ENCODE measurements at places on chromosomes 6 and 20.

DNA sequence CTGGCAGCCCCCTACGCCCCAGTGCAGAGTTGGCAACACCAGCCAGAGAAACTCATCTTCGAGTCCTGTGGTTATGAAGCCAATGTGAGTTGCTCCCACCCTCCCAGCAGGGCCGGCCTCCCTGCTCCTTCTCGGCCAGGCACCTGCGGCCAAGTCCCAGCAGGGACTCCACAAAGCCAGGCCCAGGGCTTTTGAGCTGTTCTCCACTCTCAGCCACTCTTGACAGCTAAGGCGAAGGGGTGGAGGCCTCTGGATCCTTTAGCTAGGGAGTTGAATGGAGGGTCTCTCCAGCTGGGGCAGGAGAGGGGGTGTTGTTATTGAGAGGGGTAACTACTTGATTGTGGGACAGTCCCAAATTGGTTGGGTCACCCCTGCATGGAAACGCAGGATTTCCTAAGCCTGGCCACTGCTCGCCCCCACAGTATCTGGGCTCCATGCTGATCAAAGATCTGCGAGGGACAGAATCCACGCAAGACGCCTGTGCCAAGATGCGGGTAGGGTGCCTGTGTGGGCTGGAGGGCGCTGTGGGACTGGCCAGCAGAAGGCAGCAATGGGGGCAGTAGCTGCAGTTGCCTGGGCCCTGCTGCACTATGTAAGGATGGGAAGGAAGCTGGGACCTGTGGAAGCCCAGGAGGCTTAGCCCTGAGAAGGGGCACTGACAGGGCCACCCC lies 58.3 kb downstream of the TCP11 start:
- H3K27me3 ChIP-seq: no peaks in the 10 kb centered on the region
- peaks cover 100% of the 10 kb centered on the region for H3K36me3 ChIP-seq
- H3K4me3 ChIP-seq: no peak overlapping the region
- no peaks in the 10 kb centered on the region for H3K4me1 ChIP-seq

- peaks cover 69% of the 10 kb centered on the region for H3K27me3 ChIP-seq
- no peak overlapping the region for H3K4me3 ChIP-seq
- H3K27ac ChIP-seq: no peak overlapping the region
- no peaks in the 10 kb centered on the region for H3K36me3 ChIP-seq
- no peak for ATAC-seq
Observed at GRCh38 chr20:59207742-59208357, 44.2 kb downstream of the ZNF831 start.

- H3K36me3 ChIP-seq: no peaks in the 10 kb centered on the region
- no peak for ATAC-seq
- no peaks in the 10 kb centered on the region for H3K4me1 ChIP-seq
- H3K27ac ChIP-seq: no peak overlapping the region
- H3K4me3 ChIP-seq: no peak overlapping the region
Observed at GRCh38 chr6:28841290-28841689, 82.5 kb downstream of the TRIM27 start.

DNA sequence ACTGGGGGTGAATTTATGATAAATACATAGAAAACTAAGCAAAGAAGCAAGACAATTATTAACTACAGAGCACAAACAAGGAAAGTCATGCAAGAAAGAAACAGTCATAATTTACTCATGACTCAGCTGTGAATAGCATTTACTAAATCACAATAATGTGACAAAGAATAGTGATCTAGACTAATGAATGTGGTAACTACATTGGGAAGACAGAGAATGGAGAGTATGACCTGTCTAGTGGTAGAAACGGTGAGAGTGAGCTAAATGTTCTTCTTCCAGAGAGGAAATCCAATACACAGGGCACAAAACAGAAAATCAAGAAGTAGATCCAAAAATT lies 153.5 kb upstream of the DST start:
- ATAC-seq: no peak
- H3K4me3 ChIP-seq: no peak overlapping the region
- H3K27me3 ChIP-seq: no peaks in the 10 kb centered on the region
- H3K27ac ChIP-seq: no peak overlapping the region

DNA sequence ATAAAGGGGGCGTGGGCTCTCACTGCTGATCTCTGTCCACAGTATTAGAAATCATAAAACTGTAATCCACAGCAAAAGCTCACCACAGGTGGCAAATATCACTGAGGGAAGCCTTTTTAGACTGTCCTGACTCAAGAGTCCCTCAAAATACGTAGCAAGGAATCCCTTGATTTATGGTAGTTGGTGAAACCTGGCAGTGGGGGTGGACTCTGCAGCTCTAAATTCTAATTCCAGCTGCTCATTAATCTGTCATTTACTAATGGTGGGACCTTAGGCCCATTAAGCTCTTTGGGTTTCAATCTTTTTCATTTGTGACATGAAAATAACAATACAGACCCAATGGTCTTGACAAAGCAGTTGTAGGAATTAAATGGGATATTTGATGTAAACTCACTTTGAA lies 32.3 kb downstream of the GMDS start:
- H3K36me3 ChIP-seq: no peaks in the 10 kb centered on the region
- ATAC-seq: no peak
- no peak overlapping the region for H3K27ac ChIP-seq
- no peaks in the 10 kb centered on the region for H3K27me3 ChIP-seq
- no peaks in the 10 kb centered on the region for H3K4me1 ChIP-seq

DNA sequence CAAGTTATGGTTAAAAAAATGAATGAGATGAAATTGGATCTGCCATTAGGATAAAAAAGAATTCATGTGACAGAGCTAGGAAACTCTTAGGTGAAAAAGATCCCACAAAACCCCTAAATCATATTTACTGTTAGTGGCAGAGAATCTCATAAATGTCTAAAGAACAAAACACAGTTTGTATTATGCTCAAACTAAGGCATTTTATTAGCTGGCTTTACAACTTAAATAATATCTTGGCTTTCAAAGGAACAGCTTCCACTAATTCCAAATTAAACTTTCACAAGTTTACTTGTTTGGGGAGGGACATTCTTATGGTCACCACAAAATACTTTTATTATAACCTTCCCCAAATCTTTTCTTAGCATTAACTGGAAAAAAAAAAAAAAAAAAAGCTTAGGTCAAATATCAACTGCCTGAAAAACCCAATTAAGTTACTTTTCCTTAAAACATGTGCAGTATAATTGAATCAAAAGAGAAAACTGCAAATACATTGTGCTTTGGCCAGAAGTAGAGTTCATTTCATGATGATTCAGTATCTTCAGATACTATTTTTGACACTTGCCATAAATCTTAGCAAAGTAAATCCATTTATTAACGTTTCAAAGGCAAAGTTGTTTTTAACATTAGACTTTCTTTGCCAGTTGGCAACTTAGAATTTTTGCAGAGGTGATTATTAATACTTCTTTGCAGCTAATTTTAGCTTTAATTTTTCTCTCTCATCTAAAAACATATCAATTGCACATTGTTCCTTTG lies 14.7 kb upstream of the ALDH8A1 start:
- ATAC-seq: no peak
- H3K4me1 ChIP-seq: peaks cover 8% of the 10 kb centered on the region
- no peak overlapping the region for H3K27ac ChIP-seq
- no peak overlapping the region for H3K4me3 ChIP-seq
- H3K27me3 ChIP-seq: no peaks in the 10 kb centered on the region

DNA sequence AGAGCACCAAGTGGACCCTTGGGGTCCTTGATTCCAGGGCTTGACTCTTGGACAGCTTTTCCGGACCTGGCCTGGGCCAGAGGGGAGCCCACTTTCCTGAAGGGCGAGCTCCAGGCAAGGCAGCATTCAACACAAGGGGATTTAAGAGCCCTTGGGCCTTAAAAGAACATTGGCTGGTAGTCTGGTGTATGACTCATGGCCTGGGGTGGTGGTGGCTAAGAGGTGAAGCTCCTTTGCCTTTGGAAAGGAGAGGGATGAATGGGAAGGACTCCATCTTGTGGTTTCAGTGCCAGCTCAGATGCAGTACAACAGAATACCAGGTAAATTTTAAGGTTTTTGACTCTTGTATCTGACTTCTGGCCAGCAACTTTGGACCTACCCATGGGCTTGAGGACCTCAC lies 760.7 kb downstream of the GRIK2 start:
- ATAC-seq: no peak
- no peaks in the 10 kb centered on the region for H3K36me3 ChIP-seq
- no peaks in the 10 kb centered on the region for H3K4me1 ChIP-seq
- no peak overlapping the region for H3K27ac ChIP-seq
- no peaks in the 10 kb centered on the region for H3K27me3 ChIP-seq

DNA sequence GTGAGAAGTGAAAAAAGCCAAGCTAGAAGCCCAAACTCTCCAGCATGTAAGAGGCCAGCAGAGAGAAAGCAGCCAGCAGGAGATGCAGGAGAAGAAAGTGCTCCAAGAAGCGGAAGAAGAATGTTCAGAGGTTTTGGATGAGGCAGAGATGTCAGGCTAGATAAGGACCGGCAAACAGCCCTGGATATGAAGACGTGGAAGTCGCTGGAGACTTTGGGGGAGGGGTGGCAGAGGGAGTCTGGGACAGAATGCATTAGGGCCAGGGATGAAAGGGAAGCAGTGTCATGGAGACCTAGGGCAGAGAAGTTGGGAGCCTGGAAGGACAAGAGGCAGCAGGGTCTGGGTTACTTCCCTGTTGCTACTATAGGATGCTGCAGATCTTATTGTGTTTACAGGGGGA lies 5.3 kb upstream of the SCUBE3 start:
- H3K27ac ChIP-seq: no peak overlapping the region
- H3K4me1 ChIP-seq: peaks cover 6% of the 10 kb centered on the region
- H3K36me3 ChIP-seq: no peaks in the 10 kb centered on the region
- ATAC-seq: no peak
- H3K4me3 ChIP-seq: no peak overlapping the region
- peaks cover 45% of the 10 kb centered on the region for H3K27me3 ChIP-seq

DNA sequence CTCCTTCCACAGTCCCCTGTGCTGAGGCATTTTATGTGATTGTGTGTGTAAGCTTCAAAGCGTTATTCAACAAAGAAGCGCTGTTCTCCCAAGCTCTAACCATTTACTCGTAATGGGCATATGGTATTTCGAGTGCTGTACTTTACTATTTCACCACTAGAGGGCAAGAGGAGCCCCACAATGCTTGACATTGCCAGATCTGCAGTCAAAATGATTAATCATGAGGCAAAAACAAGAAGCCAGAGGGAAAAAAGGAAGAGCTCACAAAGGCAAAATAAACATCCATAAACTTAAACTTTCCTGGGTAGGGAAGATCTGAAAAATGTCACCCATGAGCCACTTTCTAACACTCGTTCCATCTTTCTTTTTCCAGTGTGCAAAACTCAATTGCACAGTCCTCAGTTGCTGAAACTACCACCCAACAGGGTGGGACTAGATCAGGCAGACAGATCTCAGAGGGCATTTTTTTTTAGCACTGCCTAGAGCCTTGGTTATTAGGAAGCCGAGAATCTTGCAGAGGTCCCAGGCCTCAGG lies 215.0 kb upstream of the PLCB4 start:
- no peaks in the 10 kb centered on the region for H3K36me3 ChIP-seq
- H3K4me1 ChIP-seq: peaks cover 22% of the 10 kb centered on the region
- H3K4me3 ChIP-seq: no peak overlapping the region
- ATAC-seq: peak; percentile 61
- H3K27ac ChIP-seq: peak overlapping the region; percentile 76

GRCh38 chr6:170152124-170152926 lies 138.6 kb downstream of the DLL1 start:
- peak; percentile 73 for ATAC-seq
- peaks cover 7% of the 10 kb centered on the region for H3K4me1 ChIP-seq
- no peak overlapping the region for H3K4me3 ChIP-seq

DNA sequence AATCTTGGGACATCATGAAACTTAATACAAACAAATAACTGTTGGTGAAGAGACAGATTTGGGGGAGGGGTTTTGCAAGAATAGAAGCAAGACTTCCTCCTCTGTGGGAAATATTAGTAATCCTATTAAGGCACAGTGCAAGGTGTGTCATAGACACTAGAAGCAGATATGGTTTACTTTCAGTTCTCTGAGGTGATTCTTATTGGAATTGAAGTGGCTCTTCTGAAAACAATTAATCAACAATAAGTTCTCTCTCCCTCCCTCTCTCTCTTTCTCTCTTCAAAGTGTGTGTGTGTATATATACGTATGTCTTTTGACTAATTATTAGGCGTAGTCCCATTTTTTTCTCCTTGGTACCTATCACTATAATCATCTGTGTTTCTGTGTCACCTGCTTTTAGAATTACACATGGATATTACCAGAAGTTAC lies 99.8 kb downstream of the HIVEP2 start:
- peaks cover 79% of the 10 kb centered on the region for H3K4me1 ChIP-seq
- H3K36me3 ChIP-seq: no peaks in the 10 kb centered on the region
- no peak for ATAC-seq
- H3K4me3 ChIP-seq: no peak overlapping the region
- no peaks in the 10 kb centered on the region for H3K27me3 ChIP-seq
- peak overlapping the region; percentile 78 for H3K27ac ChIP-seq

GRCh38 chr6:14147891-14148290 lies 30.3 kb downstream of the CD83 start:
- no peak for ATAC-seq
- H3K4me3 ChIP-seq: no peak overlapping the region
- no peaks in the 10 kb centered on the region for H3K4me1 ChIP-seq
- H3K27me3 ChIP-seq: no peaks in the 10 kb centered on the region
- H3K27ac ChIP-seq: no peak overlapping the region

GRCh38 chr6:132005178-132005577 lies 54.0 kb upstream of the CCN2 start:
- ATAC-seq: peak; percentile 7
- H3K27ac ChIP-seq: no peak overlapping the region
- H3K4me1 ChIP-seq: peaks cover 11% of the 10 kb centered on the region
- H3K36me3 ChIP-seq: no peaks in the 10 kb centered on the region
- no peak overlapping the region for H3K4me3 ChIP-seq

DNA sequence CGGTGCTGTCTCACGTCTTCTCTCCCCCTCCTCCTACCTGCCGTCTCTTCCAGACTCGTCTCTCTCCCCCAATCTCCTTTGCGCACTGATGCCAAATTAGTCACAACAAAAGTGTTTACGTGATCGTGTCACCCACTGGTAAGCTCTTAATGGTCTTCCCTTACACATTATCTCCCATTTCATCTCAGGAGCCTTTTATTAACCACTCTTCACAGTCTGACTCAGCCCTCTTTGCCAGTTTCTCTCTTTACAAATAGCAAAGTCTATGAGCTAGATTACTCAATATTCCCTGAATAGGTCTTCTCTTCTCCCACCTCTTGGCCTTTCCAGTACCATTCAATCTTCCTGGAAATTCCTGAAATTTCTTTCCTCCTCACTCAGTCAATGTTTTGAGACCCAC lies 247.0 kb downstream of the ESR1 start:
- H3K4me1 ChIP-seq: no peaks in the 10 kb centered on the region
- H3K4me3 ChIP-seq: no peak overlapping the region
- H3K36me3 ChIP-seq: no peaks in the 10 kb centered on the region
- ATAC-seq: no peak

- no peak overlapping the region for H3K4me3 ChIP-seq
- H3K27ac ChIP-seq: peak overlapping the region; percentile 19
- no peak for ATAC-seq
- H3K36me3 ChIP-seq: peaks cover 43% of the 10 kb centered on the region
- H3K27me3 ChIP-seq: no peaks in the 10 kb centered on the region
Observed at GRCh38 chr6:31142361-31142761, 3.5 kb upstream of the PSORS1C2 start.

DNA sequence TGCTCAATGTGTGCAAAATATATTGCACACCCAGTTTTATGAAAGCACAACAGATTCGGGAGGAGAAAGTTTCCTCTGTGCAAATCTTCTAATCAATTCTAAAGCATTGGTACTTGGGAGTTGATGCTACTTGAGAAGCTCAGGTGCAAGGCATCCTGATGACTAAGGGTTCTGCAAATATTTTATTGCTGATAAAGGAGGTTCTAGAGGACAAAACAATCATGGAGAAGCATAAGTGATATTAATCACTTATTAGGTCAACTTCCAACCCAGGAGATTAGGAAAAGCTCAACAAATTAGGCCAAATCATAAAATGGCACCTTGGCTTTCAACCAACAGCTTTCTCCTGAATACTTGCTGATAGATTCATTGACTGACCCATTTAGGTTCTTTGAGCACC lies 27.1 kb downstream of the CYP24A1 start:
- H3K4me1 ChIP-seq: no peaks in the 10 kb centered on the region
- no peak overlapping the region for H3K4me3 ChIP-seq
- H3K27me3 ChIP-seq: peaks cover 16% of the 10 kb centered on the region
- ATAC-seq: no peak

Data from gastroesophageal sphincter (tissue), 4 donors.